ENCODE measurements at places on chromosomes 7 and 10.
A peak's percentile ranks its signal among the peaks of the same experiment; 100 is the strongest.

- DNase-seq, result no peak
These were observed 633 bp upstream of the EBLN1 start for GRCh38 chr10:22218448-22218847.

DNA sequence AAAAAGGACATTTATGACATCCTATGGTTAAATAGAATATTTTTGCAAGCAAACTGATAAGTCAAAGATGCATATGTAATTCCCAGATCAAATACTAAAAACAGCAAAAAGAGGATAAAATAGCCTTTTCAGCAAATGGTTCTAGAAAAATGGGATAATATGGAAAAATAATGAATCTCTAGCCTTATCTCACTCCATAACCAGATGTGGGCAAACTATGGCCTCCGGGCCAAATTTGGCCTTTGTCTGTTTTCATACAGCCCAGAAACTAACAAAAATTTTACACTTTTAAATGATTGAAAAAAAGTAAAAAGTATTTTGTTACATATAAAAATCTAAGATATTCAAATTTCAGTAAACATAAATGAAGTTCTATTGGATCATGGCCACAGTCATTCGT, 215.4 kb upstream of the PRSS1 start:
- no peak for DNase-seq

GRCh38 chr7:67006965-67007364, 10.3 kb downstream of the TYW1 start:
- DNase-seq, result no peak

GRCh38 chr10:86757113-86757972, 924 bp downstream of the BMPR1A start:
- peak; percentile 19 for DNase-seq

DNA sequence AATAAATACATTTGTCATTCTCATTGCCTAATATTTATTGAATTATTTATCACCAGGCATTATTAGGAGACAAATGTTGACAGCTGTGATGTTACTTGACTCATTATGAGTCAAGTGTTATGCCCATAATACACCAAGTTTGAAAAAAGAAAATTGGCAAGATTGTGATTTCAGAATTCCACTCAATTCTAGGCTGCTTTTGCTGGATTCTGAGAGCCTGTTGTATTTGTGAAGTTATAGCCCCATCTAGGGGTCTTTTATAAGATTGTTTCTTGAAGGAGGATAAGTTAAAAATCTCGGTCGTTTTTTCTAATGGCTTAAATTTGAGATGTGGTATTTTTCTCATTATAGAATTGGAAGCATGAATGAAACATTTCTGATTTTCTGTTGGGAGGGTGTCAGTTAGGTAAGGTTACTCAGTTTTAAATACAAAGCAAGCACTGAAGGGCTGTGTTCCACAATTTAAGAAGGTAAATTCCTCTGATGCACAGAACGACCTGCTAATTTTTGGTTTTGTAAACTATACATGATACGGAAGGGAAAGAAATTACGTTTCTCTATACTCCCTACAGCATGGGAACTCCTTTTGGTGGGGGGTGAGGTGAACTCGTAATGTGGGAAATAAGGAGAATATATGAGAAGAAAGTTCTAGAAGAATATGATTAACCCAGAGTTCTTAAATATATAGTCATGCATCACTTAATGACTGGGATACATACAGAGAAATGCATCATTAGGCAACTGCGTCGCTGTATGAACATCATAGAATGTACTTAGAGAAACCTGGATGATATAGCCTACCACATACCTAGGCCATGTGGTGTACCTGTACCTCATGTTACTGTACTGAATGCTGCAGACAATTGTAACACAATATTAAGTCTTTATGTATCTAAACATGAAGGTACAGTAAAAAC, 2.6 kb downstream of the STK31 start:
- peak; percentile 49 for DNase-seq

GRCh38 chr7:131039355-131039762, 288.3 kb upstream of the MKLN1 start:
- DNase-seq, result no peak

GRCh38 chr7:22617166-22617565, 109.8 kb upstream of the IL6 start:
- DNase-seq, result peak; percentile 28

DNA sequence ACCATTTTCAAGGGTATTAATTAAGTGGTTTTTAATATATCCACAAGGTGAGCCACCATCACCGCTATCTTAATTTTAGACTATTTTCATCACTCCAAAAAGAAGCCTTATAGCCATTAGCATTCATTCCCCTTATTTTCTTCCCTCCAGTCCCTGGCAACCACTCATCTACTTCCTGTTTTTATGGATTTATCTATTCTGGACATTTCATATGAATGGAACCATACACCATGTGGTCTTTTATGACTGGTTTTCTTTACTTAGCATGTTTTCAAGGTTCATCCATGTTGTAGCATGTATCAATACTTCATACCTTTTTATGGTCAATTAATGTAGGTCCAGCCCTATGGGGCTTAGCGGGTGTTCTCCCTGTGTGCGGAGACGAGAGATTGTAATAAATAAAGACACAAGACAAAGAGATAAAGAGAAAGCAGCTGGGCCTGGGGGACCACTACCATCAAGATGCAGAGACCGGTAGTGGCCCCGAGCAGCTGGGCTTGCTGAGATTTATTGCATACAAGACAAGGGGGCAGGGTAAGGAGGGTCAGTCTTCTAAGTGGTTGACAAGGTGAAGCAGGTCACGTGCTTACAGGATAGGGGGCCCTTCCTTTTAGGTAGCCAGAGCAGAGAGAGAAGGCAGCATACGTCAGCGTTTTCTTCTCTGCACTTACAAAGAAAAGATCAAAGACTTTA, 14.6 kb downstream of the WBP1L start:
- DNase-seq, result no peak

- no peak for DNase-seq
These were observed 44.9 kb downstream of the TMEM178B start for GRCh38 chr7:141118767-141119166.

DNA sequence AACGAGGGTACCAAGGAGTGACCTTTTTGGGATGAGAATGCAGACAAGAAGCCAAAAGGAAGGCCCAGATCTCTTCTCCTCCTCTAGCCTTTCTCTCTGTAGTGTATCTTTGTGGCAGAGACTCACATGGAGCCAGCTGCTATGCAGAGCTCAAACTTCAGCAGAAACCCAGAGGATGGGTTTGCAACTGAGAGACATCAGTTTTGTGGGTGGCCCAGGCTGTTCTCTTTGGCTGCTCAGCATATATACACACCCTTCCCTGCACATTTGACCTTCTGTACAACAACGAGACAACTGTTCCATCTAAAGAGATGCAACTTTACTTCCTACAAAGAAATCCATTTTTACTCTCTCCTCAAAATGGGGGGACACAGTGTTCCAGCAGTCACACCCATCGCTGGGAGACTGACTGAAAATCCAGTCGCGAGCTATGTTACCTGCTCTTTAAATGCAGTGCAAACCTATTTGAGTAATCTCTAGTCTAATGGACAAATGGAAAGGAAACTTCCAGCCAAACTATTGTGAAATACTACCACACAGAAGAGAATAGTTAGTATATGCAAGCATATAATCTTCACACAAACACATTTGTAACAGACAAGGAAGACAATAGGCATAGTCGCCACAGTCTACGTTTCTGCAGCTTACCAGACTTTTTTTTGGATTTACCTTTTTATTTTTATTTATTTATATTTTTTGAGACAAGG, 51.2 kb downstream of the GTF2I start:
- no peak for DNase-seq

GRCh38 chr10:75469006-75469616, 37.7 kb downstream of the LRMDA start:
- DNase-seq, result no peak

GRCh38 chr10:69232736-69233480, 12.8 kb downstream of the HKDC1 start:
- DNase-seq, result no peak

DNA sequence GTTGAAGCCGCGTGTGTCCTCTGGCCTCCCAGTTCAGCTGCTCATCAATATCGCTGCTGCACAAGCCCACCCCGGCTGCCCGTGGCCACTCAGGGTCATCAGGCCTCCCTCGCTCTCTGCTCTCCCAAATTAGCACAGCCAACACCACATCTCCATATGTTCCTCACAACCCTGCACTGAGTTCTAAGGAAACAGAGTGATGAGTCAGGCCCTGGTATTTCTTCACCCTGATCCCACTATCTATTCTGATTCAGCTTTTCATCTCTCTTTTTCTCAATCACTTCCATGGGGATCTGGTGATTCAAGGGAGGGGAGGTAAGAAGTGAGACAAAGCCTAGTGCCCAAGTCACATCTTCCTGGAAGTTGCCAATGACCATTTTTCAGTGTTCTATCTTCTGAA, 23.8 kb downstream of the CYTH3 start:
- DNase-seq, result no peak

GRCh38 chr7:114889646-114890285, 32.1 kb upstream of the MDFIC start:
- DNase-seq, result peak; percentile 13

- no peak for DNase-seq
These were observed 4.5 kb downstream of the HNRNPA2B1 start for GRCh38 chr7:26195867-26196657.

GRCh38 chr7:23353172-23353571, 54.0 kb downstream of the MALSU1 start:
- DNase-seq, result peak; percentile 78

DNA sequence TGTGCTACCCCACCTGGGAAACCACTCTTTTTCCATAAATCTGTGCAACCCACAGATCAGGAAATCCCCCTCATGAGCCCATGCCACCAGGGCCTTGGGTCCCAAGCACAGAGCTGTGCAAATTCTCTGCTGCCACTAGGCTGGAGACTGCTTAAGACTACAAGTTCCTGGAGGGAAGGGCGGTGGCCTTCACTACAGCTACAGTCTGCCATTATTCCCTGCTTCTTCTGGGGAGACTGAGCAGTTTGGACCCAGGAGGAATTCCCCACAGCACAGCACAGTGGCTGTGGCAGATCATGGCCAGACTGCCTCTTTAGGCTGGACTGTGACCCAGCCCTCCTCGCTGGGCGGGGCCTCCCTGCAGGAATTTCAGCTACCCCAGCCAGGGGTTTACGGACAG, 89.7 kb upstream of the GRB10 start:
- DNase-seq, result no peak

GRCh38 chr10:117298219-117298618, 57.3 kb downstream of the SLC18A2 start:
- no peak for DNase-seq

GRCh38 chr7:153518201-153518984, 533.8 kb upstream of the DPP6 start:
- DNase-seq, result no peak

DNA sequence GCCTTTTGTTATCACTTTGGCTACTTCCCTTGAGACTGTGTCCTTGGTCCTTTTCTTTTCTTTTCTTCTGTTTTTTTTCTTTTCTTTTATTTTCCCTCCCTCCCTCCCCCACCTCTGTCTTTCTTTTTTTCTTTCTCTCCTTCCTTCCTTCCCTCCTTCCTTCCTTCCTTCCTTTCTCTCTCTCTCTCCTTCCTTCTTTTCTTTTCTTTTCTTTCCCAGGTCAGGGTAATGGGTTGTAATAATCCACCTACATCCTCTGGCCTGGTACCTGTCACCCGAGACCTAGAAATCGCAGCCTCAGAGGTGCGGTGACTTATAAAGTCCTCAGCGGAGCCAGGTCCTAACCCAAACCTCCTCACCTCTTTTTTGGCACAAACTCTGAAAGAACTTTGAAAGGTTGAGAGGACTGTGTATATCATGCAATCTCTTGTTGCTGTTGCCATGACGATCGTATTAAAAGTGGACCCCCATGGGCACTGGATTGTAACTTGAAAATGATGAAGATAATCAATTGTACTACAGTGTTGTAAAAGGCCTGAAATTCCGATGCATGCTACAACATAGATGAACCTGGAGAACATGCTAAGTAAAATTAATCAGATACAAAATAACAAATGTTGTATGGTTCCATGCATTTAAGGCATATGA, 140.7 kb upstream of the AGK start:
- no peak for DNase-seq

- DNase-seq, result no peak
These were observed 70.2 kb upstream of the ANK3 start for GRCh38 chr10:60459701-60460457.

GRCh38 chr7:143256932-143257331, 6.3 kb upstream of the GSTK1 start:
- peak; percentile 63 for DNase-seq

DNA sequence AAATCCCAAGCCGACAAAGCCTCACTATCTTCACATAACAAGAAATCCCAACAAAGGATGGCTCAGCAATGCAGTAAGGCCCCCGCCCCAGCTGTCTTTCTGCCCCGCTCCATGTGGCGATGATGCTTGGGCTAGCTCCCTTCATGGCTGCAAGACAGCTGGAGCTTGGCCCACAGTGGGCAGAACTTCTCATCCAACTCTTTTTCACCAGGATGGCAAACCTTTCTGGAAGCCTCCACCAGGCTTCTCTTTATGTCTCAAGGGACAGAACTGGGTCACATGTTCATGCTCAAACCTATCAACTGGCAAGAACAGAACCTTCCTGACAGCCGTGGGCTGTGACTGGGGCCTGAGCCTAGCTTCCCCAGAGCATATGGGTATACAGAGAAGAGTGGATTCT, 260.5 kb upstream of the MKLN1 start:
- DNase-seq, result no peak

DNA sequence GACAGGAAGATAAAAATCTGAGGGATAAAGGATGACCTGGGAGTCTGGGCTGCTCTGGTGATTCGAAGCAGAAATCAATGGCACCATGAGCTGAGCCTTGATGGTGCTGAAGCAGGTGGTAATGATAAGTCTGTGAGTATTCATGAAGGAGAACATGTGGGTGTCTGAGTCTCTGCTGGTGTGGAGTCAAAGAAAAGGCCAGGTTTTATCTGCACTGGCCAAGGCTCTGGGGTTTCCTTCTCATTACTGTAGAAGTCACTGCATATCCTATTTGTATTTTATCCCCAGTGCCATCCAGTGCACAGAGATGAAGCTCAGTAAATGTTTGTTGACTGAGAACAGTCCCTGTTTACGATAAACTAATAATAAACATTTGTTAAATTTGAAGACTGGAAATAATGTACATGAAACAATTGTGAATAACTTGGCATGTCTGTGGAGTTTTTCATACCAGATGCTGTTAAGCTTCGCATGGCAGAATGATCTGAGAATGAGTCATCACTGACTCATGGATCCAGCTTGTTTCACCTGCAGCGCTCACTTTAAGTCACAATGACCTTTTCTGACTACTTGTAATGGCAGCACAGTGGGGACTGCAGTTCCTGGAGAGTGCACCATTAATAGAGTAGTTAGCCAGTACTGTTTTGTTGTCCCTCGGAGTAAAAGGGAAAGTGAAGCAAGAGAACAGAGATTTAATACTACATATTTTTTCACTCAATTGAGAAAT, 538.5 kb downstream of the HTR7 start:
- DNase-seq, result peak; percentile 74

GRCh38 chr10:122258136-122259074, 12.7 kb upstream of the BTBD16 start:
- no peak for DNase-seq

All from GM12865 (cell line).